ENCODE measurements at places on chromosomes 4 and X. TPM values are rescaled to one million over a fixed set of nuclear protein-coding genes. Genes with fewer than 3 reads are reported as not detected.
A peak's percentile ranks its signal among the peaks of the same experiment; 100 is the strongest.

CXCL8 gene
- total RNA-seq: 0.15 TPM

- no peak overlapping the region for H3K4me3 ChIP-seq
- H3K4me1 ChIP-seq: no peaks in the 10 kb centered on the region
- DNase-seq: no peak
- peaks cover 4% of the 10 kb centered on the region for H3K27me3 ChIP-seq
- H3K27ac ChIP-seq: no peak overlapping the region
Observed at GRCh38 chr4:11568511-11568910, 139.8 kb upstream of the HS3ST1 start.

PCDH11X gene
- total RNA-seq: not detected

DNA sequence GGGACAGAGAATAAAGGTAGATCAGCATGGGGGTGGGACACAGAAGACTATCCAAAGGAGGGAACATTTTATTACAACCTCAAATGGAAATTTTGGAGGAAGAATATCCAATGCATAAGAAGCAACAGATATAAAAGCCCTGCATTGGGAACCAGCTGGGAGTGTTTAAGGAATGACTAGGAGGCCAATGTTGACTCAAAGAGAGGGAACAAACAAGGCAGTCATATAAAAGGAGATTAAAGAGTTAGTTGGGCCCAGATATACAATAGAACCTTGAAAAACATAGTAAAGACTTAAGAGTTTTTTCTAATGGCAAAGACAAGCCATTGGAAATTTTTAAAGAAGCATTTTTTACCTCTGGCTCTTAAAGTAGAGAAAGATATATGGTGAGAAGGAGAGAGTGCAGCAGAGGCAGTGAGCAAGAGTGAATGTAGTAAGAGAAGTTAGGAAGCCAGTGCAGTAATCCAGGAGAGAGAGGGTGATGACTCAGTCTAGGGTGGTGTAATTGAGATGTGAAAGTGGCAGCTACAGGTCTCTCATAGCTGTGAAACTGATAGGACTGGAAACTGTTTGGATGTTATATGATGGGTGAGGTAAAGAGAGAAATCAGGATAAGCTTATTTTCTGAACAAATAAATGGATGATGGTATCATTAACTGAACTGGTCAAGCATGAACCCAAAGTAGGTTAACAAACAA lies 182.2 kb upstream of the ATOH1 start:
- no peak overlapping the region for H3K27ac ChIP-seq
- DNase-seq: no peak

DNA sequence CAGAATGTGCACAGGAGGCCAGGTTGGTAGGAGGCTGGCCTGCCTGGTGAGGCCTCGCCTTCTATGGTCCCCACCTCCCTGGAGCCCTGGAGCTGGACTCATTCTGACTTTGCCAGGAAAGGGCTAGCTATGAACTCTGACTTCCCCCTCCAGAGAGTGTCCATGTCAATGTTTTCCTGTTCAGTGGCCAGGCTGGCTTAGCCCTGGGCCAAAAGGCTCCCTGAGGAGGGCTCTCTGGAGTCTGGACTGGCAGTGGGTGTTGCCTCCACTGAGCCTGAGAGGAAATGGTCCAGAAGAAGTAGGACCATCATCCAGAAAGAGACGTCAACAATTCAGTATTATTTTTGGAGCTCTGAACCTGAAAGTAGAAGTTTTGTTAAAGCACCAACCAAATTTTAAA lies 178.7 kb downstream of the CHIC2 start:
- no peaks in the 10 kb centered on the region for H3K36me3 ChIP-seq
- no peak overlapping the region for H3K4me3 ChIP-seq

DMRTC1 gene
- 0.12 TPM for total RNA-seq

DNA sequence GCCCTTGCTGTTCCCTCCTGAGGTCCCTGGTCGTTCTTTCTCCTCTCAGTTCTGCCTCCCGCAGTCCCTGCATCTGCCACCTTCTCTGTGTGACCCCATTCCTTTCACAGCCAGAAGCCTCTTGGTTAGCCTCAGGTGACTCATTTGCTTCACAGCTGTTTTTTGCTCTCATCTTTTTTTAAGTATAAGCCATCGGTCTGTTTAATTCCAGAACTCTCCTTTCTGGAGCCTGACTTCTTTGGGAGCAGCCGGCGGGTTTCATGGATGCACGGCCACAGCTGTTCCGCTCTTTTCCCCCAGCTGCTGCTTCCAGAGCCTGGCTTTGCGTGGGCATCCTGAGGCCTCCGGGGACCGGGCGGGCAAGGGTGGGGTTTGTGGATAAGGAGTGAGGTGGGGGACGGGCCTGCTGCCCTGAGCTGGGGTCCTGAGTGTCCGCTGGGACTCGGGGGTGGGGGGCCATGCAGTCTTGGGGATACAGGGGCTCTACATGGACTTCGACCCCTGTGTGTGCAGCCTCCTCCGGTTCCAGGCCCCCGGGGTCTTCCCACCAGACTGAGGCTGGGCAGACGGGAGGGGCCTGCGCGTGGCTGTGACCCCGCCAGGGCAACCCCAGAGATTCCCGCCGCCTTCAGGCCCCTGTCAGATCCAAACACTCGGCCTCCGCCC lies 46.7 kb downstream of the PCGF3 start:
- no peaks in the 10 kb centered on the region for H3K27me3 ChIP-seq
- no peak for DNase-seq
- no peak overlapping the region for H3K4me3 ChIP-seq
- peaks cover 27% of the 10 kb centered on the region for H3K36me3 ChIP-seq
- H3K27ac ChIP-seq: no peak overlapping the region

MYOZ2 gene
- total RNA-seq: not detected

GRCh38 chr4:174559894-174560293 lies 37.6 kb upstream of the HPGD start:
- H3K27ac ChIP-seq: no peak overlapping the region
- no peaks in the 10 kb centered on the region for H3K27me3 ChIP-seq
- H3K4me3 ChIP-seq: no peak overlapping the region
- H3K4me1 ChIP-seq: no peaks in the 10 kb centered on the region
- no peak for DNase-seq

DNA sequence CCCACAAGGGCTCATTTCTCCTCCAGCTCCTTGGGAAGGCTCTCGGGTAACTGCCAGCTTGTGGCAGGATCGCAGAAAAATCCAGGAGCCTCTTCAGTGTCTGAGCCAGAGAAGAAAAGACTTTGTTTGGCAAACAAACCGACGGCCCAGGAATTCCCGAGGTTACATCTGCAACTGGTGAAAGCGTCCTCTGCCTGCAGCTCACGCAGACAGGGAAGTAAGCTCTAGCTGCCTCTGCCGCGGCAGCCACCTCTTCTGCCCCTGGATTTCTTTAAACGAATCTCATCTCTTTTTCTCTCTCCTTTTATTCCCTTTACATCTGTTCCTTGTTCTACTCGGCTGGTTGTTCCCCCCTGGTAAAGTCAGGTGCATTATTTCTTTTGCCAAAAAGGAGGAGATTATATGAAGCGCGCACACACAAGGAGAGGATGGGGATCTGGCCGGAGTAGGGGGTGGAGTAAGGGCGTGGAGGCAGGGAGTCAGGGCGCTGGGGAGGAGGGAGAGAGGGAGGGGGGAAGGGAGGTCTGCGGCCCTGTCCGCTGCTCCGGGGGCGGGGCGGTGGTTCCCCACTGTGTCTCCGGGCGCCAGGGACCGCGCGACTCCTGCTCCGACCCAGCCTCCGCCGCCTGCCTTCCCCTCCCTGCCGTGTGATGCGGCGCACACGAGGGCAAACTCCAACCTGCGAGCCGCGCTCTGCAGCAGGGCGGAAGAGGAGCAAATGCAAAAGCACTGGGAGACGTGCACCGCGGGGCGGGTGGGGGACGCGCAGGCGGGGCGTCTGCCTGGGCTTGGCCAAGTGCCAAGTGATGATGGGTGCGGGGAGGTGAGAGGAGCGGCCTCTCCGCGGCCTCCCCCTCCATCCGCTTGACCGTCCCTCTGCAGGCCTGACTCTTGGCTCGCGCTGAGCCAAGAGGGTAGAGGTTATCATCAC lies at the start of gene DCHS2:
Gene DCHS2 (minus strand): TSS at position 459 of the 931 bp plus-strand sequence. CDS start 444 bp downstream, at position 15.
- H3K27me3 ChIP-seq: peaks cover 81% of the 10 kb centered on the region
- H3K27ac ChIP-seq: no peak within 1 kb of the TSS
- H3K36me3 ChIP-seq: no peaks in the 10 kb centered on the region

DNA sequence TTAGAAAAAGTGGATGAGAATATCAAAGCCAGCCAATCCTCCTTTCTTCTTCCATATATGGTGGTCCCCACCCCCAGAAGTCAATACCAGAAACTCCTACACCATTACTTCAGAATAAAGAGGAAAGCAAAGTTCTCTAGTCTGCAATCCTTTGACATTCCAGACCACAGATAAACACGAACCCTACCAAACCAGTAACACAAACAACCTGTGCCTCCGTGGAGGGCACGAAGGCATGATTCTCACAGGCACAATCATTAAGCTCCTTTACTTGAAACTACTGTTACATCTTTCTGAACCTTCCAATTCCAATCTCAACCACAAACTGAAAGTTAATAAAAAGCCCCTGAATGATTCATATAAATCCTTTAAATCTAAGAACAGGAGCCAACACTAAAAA lies 16.3 kb downstream of the MAML3 start:
- no peak overlapping the region for H3K27ac ChIP-seq
- H3K4me1 ChIP-seq: peaks cover 13% of the 10 kb centered on the region
- H3K36me3 ChIP-seq: no peaks in the 10 kb centered on the region
- no peaks in the 10 kb centered on the region for H3K27me3 ChIP-seq
- H3K4me3 ChIP-seq: no peak overlapping the region

- peaks cover 11% of the 10 kb centered on the region for H3K4me1 ChIP-seq
- peaks cover 20% of the 10 kb centered on the region for H3K27me3 ChIP-seq
- H3K36me3 ChIP-seq: peaks cover 2% of the 10 kb centered on the region
Observed at GRCh38 chr4:186058253-186058979, 10.5 kb upstream of the TLR3 start.

DNA sequence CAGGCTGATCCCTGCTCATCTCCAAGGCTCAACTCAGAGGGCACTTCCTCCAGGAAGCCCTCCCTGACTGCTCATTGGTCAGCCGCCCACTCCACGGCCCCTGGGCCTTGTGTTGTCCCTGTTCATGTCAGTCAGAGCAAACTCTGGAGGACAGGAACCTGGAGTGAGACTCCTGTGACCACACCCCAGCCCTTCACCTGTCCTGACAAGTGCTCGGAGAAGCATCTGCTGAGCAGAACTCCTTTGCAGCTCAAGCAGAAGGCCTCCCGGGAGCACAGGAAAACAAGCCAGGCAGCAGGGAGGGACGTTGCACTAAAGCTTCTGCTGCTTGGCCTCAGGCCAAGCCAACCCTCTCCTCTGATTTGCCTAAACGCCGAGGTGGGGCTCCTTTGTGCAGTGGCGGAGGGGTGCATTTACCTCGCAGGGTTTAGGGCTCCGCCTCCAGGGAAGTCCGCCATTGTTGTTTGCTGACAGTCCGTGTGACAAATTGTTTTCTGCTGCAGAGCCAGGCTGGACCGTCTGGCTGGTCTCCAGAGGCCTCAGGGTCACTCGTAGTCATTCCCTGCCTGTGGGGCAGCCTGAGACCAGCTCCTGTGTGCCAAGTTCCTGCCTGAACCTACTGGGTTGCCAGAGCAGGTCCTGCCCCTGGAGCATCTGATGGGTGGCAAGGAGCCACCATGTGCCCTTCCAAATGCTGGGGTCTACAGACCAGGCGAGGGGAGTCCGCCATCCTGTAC lies 61.8 kb downstream of the C4orf50 start:
- no peak overlapping the region for H3K4me3 ChIP-seq
- no peak for DNase-seq
- no peak overlapping the region for H3K27ac ChIP-seq
- no peaks in the 10 kb centered on the region for H3K27me3 ChIP-seq
- H3K4me1 ChIP-seq: peaks cover 10% of the 10 kb centered on the region

DNA sequence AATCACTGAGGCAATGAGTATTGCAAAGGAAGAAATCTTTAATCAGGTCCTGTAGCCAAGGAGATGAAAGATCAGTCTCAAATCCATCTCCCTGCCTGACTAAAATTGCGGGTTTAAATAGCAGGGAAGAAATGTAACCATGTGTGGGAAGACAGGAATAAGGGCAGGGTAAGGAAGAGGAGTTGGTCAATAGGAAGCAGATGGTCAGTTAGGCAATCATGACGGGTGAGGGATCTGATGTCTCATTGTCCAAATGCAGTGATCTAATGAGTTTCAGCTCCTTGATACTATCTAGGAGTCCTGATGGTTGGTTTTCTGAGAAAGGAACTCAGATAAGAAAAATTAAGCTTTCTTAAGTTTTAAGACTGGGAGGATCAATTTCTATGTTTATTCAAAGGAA lies 200.8 kb downstream of the SPATA18 start:
- no peaks in the 10 kb centered on the region for H3K36me3 ChIP-seq
- no peak overlapping the region for H3K4me3 ChIP-seq
- H3K27me3 ChIP-seq: no peaks in the 10 kb centered on the region
- no peak for DNase-seq
- no peaks in the 10 kb centered on the region for H3K4me1 ChIP-seq

PDCL2 gene
- not detected for total RNA-seq

- DNase-seq: peak; percentile 15
- no peak overlapping the region for H3K27ac ChIP-seq
- H3K27me3 ChIP-seq: peaks cover 39% of the 10 kb centered on the region
- peaks cover 5% of the 10 kb centered on the region for H3K4me1 ChIP-seq
- H3K36me3 ChIP-seq: no peaks in the 10 kb centered on the region
Observed at GRCh38 chr4:180057891-180058671, 2185.1 kb upstream of the TENM3 start.

DNA sequence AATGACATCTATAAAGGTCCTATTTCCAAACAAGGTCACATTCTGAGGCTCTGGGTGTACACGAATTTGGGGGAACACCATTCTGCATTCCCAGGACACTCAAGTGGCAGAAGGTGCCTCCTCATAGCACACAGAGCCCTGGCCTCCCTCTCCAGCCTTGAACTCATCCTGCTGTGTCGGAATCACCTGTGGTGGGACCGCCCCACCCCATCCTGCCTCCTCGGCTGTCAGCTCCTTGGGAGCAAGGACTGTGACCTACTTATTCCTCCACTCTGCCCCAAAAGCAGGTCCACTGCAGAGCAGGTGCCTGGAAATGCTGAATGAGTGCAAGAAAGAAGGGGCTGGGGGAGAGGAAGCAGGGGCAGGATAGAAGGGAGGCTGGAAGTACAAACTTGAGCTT lies 33.5 kb downstream of the HTRA3 start:
- H3K36me3 ChIP-seq: no peaks in the 10 kb centered on the region
- H3K4me3 ChIP-seq: no peak overlapping the region
- H3K27me3 ChIP-seq: no peaks in the 10 kb centered on the region
- H3K4me1 ChIP-seq: no peaks in the 10 kb centered on the region
- no peak for DNase-seq

GRCh38 chr4:99855678-99856077 lies 38.5 kb downstream of the LAMTOR3 start:
- H3K4me1 ChIP-seq: peaks cover 69% of the 10 kb centered on the region
- peak; percentile 51 for DNase-seq
- H3K36me3 ChIP-seq: peaks cover 66% of the 10 kb centered on the region
- no peaks in the 10 kb centered on the region for H3K27me3 ChIP-seq
